ENCODE measurements at places on chromosomes 1 and 21.

- DNase-seq = no peak
Observed at GRCh38 chr1:19620786-19621185, 23.3 kb upstream of the NBL1 start.

DNA sequence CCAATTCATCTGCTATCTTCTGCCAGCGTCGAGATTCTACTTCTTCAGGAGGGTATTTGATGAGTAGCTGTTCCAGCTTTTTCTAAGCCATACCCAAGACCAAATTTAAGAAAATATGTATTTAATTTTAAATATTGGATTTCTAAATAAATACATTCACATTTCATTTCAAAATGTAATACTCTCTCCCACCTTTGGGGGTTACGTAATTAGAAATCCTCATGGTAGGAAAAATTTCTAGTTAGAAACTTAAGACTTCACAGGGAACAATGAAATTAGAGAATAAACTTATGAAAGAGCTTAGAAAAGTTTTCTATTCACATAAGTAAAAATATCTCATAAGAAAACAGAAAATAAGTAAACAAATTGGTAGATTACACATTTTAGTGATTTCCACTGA, 102.9 kb downstream of the ZZZ3 start:
- no peak for DNase-seq

- no peak for DNase-seq
Observed at GRCh38 chr1:112048421-112048820, 59.0 kb upstream of the KCND3 start.

- DNase-seq = no peak
Observed at GRCh38 chr1:25952841-25953401, 44.9 kb downstream of the PAFAH2 start.

DNA sequence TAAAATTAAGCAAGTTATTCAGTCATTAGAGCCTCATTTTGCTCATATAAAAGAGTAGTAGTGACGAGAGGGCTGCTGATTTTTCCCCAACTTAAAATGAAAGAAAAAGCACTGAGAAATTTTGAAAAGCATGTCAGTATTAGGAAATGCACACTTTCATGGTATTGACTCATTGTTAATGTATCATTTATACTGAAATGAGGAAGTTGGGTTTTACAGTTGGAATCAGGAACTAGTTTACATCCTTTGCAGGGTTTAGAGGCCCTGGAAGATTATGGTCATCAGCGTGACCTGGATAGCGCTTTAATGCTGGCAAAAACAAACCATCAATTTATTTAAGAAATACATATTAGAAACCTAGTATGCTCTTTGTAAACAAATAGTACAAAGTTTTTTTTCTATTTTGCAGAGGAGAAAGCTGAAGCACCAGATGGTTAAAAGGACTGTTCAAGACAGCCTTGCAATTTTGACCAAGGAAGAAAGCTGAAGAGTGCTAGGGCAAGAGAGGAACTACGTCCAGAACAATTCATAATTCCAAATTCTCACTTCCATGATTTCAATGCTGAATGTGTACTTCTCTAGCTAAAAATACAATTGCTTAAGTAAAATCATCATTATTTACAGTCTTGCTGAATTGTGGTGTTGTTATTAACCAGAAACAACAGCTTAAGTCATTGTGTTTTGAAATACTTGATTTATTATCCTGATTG, 94.8 kb upstream of the SGIP1 start:
- no peak for DNase-seq

- DNase-seq = no peak
Observed at GRCh38 chr1:64309431-64309831, 106.0 kb downstream of the UBE2U start.

DNA sequence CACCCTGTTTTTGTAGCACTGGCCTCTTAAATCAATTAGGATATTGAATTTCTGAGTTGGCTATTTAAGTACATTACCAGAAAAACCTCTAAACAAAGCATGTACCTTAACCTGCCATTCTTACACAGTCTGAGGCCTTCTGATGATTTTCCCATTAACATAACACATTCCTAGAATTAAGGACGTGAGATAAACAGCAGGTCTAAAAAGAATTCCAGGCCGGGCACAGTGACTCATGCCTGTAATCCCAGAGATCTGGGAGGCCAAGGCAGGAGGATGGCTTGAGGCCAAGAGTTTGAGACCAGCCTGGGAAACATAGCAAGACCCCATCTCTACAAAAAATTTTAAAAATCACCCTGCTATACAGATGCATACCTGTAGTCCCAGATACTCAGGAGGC, 18.0 kb upstream of the LRRC8D start:
- no peak for DNase-seq

- no peak for DNase-seq
Observed at GRCh38 chr1:22618056-22618455, 18.4 kb upstream of the C1QA start.

DNA sequence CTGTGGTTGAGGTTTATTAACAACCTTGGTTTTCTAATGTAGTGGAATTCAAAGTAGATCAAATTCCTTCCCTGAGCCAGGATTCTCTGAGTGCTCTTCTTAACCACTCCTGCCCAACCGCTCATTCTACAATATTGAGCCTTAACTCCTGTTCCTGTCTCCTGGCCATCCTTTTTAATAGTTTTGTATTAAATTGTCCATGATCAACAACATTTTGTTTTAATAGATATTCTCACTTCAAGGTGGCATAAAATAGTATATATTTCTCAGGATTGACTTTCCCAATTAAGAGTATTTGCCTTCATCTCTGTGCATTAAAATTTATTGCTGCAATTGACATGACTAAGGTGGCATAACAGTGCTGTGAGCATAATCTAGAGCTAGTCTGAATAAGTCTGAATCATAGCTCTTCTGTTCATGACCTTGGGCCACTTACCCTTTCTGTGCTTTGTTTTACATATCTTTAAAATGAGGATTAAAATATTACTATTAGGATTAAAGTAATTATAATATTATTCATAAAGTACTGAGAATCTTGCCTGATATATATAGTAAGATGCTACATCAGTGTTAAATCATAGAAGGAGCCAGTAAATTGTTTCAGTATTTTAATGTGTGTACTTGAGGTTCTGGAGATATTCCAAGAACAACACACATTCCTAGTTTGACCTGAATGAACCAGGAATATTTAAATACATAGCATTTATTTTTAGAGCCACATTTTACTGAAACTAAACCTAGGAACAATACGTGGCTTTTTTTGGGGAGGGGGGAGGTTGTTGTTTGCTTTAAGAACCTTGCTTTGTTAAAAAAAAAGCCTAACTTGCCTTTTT, 76.4 kb downstream of the ADGRL2 start:
- DNase-seq = no peak

GRCh38 chr1:162649583-162649982, 17.3 kb downstream of the DDR2 start:
- no peak for DNase-seq

DNA sequence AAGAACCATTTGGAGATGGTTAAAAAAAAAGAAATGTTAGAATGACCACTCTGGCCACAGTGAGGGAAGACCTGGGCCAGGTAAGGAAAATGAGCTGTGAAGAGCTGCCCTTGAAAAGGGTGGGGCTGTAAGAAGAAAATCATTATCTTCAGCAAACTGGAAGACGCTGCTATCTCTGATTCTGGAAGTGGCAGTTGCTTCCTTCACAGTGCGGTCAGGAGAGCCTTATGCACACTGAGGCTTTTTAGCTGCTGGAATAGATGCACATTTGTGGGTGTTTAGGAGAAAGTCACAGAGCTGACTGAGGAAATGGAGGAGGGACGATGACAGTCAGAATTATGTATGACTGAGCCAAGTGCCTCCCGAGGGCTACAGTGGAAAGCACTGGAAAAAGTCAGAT, 91.6 kb downstream of the TBX19 start:
- DNase-seq = no peak

- DNase-seq = no peak
Observed at GRCh38 chr1:1112237-1112985, 3.5 kb downstream of the C1orf159 start.

DNA sequence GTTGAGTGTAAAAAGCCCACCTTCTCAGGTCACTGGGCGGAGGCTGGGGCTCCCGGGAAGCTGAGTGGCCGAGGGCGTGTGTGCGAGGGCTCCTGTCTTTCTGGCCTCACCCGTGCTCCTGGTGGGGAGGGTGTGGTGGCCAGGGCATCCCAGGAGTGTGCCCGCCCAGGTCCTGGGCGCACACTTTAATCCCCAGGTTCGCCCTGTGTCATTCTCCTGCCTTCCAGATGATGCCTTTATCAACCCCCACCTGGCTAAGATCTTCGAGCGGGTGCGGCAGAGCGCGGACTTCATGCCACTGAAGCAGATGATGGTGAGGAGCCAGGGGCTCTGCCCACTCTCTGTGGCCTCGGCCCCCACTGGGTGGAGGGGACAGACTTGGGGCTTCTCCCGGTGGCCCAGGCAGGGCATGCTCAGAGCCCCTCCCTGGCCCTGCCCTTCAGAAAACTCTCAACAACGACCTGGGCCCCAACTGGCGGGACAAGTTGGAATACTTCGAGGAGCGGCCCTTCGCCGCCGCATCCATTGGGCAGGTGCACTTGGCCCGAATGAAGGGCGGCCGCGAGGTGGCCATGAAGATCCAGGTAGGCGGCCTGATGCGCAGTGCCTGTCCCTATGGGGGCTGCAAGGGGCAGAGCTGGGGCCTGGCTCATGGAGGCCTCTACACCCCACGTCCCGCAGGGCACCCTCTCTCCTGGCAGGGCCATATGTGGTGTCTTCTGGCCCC, 42.5 kb downstream of the COQ8A start:
- DNase-seq = no peak

DNA sequence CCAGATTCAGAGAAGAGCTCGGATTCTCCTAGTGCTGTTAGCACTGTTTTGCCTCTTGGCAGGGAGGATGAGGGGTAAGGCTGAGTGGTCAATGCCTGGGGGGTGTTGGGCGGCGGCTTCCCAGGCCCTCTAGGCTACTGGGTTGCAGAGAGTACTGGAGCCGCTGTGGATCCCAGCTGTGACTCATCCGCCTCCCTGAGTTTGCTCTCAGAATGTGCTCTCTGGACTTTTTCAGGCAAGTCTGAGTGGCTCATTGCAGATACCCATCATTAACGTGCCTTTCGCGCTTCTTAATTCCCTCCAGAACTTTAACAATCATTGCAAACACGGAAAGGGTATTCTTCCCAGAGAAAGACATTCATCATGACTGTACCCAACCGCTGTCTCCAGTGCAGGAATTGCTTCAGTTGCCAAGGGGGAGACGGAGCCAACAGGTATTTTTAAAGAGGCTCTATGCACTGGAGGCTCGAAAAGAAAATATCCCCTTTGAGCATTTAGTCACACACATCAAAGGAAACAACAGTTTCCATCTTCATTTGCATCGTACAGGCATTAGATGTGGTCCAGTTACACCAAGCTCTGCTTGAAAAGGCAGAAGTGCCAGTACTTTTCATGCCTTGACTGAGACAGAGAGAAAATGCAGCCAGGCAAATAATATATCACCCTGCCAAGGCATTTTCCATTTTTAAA, 14.4 kb upstream of the CAMTA1 start:
- no peak for DNase-seq

DNA sequence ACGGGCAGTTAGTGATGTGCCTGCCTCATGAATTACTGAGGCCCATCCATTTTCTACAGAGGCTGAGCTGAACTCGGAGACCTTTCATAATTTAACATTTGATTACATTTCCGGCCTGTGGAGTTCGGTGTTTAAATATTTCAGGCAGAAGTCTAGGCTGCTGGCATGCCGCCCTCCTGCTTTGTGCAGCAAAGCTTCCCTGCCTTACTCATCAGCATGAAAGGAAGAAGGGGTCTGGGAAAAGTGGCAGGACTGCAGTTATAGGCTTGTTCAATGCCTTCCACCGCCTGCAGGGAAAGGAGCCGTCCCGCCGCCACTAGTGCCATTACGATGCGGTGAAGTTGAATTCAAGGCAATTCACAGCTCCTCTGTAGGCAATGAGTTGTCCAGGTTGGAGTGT, 527.9 kb downstream of the NPHP4 start:
- no peak for DNase-seq

DNA sequence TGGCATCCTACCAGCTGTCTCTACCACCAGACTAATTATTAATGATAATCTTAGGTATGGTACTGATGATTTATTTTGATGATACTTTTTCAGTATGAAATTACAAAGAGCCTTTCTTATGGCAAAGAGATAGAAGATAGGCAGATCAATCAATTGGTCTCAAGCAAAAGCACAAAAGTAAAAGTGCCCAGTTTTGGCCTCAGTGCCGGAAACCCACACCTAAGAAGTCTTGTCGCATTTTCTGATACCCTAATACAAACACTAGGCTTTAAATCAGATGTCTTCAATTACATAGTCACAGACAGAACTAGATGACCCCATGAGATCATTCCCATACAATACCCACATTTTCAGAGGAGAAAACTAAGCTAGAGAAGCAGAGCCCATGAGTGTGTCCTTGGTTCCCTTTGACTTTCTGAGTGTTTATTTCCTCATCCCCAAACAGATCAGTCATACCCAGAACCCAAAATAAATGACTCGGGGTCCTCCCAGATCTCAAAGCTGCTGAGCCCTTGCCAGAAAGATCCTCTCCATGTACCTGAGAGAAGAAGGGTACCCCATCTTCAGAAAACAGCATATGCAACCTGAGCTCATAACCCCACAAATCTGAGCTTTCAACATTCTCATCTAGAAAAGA, 7.7 kb downstream of the ITPKB start:
- no peak for DNase-seq

DNA sequence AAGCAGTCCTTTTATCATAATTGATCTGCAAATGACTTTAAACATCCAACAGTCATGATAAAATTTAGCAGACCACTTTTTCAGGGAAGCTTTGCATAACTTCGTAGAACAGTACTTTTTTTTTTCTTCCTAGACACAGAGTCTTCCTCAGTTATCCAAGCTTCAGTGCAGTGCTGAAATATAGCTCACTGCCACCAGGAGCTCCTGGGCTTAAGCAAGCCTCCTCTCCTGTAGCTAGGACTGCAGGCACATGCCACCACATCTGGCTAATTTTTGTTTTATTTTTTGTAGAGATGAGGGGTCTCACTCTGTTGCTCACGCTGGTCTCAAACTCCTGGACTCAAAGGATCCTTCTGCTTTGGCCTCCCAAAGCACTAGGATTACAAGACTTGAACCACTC, 3.8 kb downstream of the F13B start:
- DNase-seq = no peak

- DNase-seq = no peak
Observed at GRCh38 chr1:81345110-81345509, 455.6 kb upstream of the ADGRL2 start.

- no peak for DNase-seq
Observed at GRCh38 chr1:188371295-188371806, 1542.6 kb downstream of the PLA2G4A start.

- no peak for DNase-seq
Observed at GRCh38 chr1:206922524-206922923, 783 bp upstream of the FCMR start.

DNA sequence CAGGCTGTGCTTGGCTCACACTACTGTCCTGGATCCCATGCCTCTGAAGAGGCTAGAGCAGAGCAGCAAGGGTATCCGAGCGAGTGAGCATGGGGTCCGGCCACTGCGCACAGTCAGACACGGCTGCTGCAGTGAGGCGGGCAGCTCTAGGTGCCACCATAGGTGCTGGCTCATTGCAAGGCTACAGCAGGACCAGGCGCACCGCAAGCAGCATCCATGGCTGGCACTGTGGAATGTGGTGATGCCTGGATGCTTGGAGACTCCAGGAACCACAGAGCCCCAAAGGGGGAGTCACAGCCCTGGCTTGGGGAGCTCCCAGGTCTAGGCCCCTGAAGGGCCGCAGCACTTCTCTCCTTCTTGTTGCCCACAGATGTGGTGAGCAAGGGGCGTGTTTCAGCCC, 47.2 kb downstream of the ATP6V1G3 start:
- no peak for DNase-seq

Data from cortex of kidney (tissue), 1 donor.